Spinal cord (tissue), 10 donors: ENCODE measurements at places on chromosomes 11 and 22. TPM values are rescaled to one million over a fixed set of nuclear protein-coding genes. Genes with fewer than 3 reads are reported as not detected.

KCNJ11 gene
- total RNA-seq: 5.2 TPM

DNA sequence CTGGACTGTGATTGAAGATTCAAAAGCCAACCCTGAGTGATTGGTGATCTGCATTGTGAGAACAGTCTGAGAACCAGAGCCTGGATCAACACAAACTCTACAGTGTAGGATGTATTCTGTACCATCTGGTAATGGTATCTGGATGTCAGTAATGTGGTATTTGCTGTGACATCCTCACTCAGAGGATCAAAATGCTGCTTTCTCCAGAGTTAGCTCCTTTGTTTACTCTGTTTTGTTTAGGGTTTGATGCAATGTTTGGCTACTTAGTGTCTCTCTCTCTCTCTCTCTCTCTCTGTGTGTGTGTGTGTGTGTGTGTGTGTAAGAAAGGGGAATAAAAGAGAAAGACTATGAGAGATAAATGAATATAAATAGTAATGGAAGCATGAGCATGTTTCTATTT lies 24.3 kb downstream of the CASP4 start:
- no peaks in the 10 kb centered on the region for H3K36me3 ChIP-seq
- H3K4me3 ChIP-seq: no peak overlapping the region
- H3K27me3 ChIP-seq: no peaks in the 10 kb centered on the region
- DNase-seq: no peak
- no peaks in the 10 kb centered on the region for H3K4me1 ChIP-seq

DNA sequence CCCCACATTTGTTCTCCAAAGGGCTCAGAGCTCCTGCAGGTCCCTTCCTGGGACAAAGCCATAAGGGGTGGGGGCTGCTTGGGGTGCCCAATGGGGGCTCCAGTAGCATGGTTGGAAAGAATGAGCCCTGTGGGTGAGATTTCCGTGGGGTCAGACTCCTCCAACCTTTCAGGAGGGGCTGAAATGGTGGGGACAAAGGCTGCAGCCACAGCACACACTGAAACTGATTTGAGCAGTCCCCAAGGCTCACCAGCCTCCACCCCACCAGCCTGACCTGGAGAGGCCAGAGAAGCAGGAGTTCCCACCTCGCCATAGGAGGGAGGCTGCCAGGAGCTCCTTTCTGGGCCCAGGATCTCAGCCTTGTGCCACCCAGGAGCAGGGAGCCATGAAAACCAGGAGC lies 69.2 kb downstream of the MN1 start:
- no peaks in the 10 kb centered on the region for H3K36me3 ChIP-seq
- no peak overlapping the region for H3K27ac ChIP-seq
- DNase-seq: no peak

PPP1R14B gene
- 22.5 TPM for total RNA-seq

- no peaks in the 10 kb centered on the region for H3K27me3 ChIP-seq
- H3K36me3 ChIP-seq: no peaks in the 10 kb centered on the region
These were observed 3.8 kb downstream of the ROBO4 start for GRCh38 chr11:124893781-124894401.

DNA sequence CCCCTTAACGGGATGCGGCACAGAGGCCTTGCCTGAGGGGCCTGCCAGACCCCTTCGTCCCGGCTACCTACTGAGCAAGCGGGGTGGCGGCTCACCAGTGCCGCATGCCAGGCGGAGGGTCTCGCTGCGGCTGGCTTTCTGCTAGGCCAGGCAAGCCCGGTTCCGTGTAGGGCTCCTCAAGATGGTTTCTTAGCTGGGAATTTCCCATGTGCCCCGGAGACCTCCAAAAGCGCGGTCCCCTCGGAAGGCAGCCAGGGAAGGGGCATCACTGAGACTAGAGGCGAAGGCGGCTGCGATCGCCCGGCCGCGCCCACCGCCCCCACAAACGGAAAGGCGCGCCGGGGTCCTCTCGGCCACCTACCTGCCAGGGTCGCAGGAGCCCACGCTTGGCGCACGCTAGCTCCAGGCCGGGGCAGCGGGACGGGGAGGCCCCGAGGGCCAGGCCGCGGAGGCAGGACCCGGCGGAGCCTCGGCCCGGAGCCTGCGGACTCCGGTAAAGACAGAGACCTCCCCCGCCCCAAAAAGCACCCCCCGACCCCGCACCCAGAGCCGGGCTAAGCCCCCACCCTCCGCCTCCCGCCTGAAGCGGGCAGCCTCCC lies 23.8 kb downstream of the MICAL3 start:
- no peaks in the 10 kb centered on the region for H3K27me3 ChIP-seq
- H3K27ac ChIP-seq: no peak overlapping the region
- H3K36me3 ChIP-seq: no peaks in the 10 kb centered on the region
- H3K4me3 ChIP-seq: peak overlapping the region; percentile 77

GDPD5 gene
- 30.0 TPM for total RNA-seq

GRCh38 chr22:30287648-30288418 lies 1.5 kb downstream of the CASTOR1 start:
- H3K4me1 ChIP-seq: peaks cover 47% of the 10 kb centered on the region
- H3K36me3 ChIP-seq: peaks cover 57% of the 10 kb centered on the region
- DNase-seq: peak; percentile 84
- peak overlapping the region; percentile 74 for H3K4me3 ChIP-seq
- H3K27ac ChIP-seq: peak overlapping the region; percentile 88

GRCh38 chr11:61516675-61517572 lies 8.4 kb downstream of the LRRC10B start:
- no peak overlapping the region for H3K27ac ChIP-seq
- H3K27me3 ChIP-seq: peaks cover 2% of the 10 kb centered on the region
- peaks cover 42% of the 10 kb centered on the region for H3K4me1 ChIP-seq
- peak; percentile 84 for DNase-seq
- H3K4me3 ChIP-seq: no peak overlapping the region

- H3K36me3 ChIP-seq: no peaks in the 10 kb centered on the region
- no peak for DNase-seq
- no peak overlapping the region for H3K4me3 ChIP-seq
- no peaks in the 10 kb centered on the region for H3K27me3 ChIP-seq
- H3K27ac ChIP-seq: no peak overlapping the region
These were observed 240.0 kb upstream of the LARGE1 start for GRCh38 chr22:34160141-34160783.

USP28 gene
- total RNA-seq: 27.6 TPM

GRCh38 chr11:83645561-83645960 lies 359.4 kb upstream of the CCDC90B start:
- H3K36me3 ChIP-seq: no peaks in the 10 kb centered on the region
- H3K27ac ChIP-seq: no peak overlapping the region

BEST1 gene
- total RNA-seq: 10.2 TPM

DNA sequence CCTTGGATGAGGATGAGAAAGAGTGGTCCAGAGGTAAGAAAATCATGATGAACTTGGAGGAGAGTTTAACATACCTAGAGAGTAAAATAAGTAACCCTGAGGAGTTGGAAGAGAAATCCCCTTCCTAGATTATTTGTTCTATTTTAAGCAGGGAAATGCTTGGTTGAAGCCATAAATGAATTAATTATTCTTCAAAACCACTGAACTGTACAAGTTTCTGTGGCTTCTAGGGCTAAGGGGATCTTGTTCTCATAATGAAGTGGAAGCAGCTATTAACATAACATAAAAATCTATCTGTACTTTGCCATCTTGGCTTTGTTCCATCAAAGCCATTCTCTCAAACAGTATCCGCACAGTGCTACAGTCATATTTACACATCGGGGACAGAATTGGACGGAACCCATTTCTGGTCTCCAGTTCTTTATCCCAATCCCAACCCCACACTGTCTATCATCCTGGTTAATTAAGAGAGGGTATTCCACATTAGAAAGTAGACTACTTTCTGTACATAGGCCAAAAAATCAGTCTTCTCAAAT lies 14.5 kb upstream of the ARHGAP42 start:
- no peak overlapping the region for H3K27ac ChIP-seq
- H3K4me3 ChIP-seq: no peak overlapping the region
- H3K27me3 ChIP-seq: no peaks in the 10 kb centered on the region
- H3K36me3 ChIP-seq: no peaks in the 10 kb centered on the region
- no peak for DNase-seq

GRCh38 chr22:26658161-26658560 lies 773 bp downstream of the MIAT start:
- H3K27ac ChIP-seq: no peak overlapping the region
- peaks cover 30% of the 10 kb centered on the region for H3K27me3 ChIP-seq
- peaks cover 32% of the 10 kb centered on the region for H3K4me1 ChIP-seq
- H3K36me3 ChIP-seq: no peaks in the 10 kb centered on the region

- no peaks in the 10 kb centered on the region for H3K36me3 ChIP-seq
- H3K4me3 ChIP-seq: no peak overlapping the region
- no peak overlapping the region for H3K27ac ChIP-seq
- peaks cover 19% of the 10 kb centered on the region for H3K4me1 ChIP-seq
These were observed 49.0 kb upstream of the FGF3 start for GRCh38 chr11:69868006-69868810.

PLAAT5 gene
- 7.0 TPM for total RNA-seq

DNA sequence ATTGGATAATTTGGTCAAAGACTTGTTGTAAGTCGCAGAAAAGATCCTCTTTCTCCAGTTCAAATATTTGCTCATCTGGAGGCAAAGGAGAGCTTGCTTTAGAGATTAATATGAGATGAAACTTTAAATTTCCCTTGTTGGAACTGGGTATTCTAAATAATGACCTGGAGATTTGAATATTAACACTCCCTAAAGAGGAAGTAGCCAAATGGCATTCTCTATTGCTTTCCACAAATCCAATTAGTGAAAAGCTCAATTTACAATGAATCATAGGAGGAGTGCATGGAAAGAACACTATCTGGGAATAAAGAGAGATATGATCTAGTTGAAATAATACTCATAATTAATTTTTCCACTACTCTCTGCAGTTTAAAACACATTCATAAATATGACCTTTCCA lies 641.6 kb upstream of the TENM4 start:
- H3K4me3 ChIP-seq: no peak overlapping the region
- no peaks in the 10 kb centered on the region for H3K27me3 ChIP-seq
- DNase-seq: no peak
- no peaks in the 10 kb centered on the region for H3K36me3 ChIP-seq

- H3K4me1 ChIP-seq: no peaks in the 10 kb centered on the region
- H3K36me3 ChIP-seq: peaks cover 2% of the 10 kb centered on the region
- H3K4me3 ChIP-seq: no peak overlapping the region
- H3K27me3 ChIP-seq: no peaks in the 10 kb centered on the region
These were observed 161.7 kb downstream of the ATG16L2 start for GRCh38 chr11:72975778-72976521.

GRCh38 chr11:74646954-74647353 lies 54.6 kb downstream of the POLD3 start:
- peaks cover under 1% of the 10 kb centered on the region for H3K4me1 ChIP-seq
- DNase-seq: no peak
- no peaks in the 10 kb centered on the region for H3K36me3 ChIP-seq
- no peak overlapping the region for H3K4me3 ChIP-seq
- H3K27ac ChIP-seq: no peak overlapping the region
- no peaks in the 10 kb centered on the region for H3K27me3 ChIP-seq

DNA sequence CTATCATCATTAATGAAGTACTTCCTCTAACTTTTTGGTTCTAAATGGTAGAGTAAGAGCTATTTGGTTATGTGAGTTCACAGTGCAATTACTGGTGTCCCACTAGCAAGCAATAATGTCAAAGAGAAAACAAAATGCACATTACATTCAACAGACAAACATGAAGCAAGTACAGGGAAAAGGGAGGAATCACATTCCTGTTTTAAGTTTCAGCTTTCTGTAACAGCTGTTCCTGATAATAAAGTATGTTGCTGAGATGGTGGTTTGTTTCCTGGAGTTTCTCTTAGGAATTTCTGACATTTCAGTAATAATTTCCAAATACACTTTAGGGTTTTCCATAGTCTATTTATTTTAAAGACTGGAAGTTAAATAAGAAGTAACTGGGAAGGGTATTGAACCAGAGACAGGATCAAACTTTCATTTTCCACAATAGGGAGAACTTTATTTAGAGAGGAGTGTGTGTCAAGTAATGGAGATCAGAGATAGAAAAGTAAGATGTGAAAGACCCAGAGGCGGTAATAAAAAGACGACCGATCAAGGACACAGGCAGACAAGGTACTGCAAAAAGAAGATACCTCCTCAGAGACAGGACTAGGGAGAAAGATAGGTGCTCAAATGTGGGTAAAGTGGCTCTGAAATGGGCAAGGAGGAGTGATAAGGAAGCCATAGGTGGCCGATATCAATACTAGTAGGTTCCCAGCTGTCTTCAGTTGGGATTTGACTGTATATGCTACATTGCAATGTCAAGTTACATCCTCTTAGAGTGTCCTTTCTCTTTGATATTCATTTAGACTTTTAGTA lies 20.8 kb upstream of the CLNS1A start:
- no peak overlapping the region for H3K4me3 ChIP-seq
- H3K27me3 ChIP-seq: no peaks in the 10 kb centered on the region

DNA sequence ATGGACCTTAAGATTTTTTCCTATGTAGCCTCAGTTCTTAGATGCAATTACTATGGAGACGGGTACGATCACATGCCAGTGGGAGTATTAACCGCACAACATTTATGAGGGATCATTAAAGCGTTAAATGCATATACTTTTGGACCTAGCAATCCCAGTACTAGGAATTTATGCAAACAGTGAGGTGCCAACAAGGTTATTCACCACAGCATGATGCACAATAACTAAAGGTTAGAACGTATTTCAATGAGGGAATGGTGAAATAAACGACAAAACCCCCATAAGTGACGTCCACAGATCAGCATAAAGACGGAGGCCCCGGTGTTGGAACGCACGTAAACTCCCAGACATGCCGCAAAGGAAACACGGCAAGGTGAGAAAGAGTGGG lies 539 bp downstream of the SIRT3 start:
- H3K4me3 ChIP-seq: peak overlapping the region; percentile 73
- no peaks in the 10 kb centered on the region for H3K27me3 ChIP-seq
- no peak for DNase-seq
- H3K36me3 ChIP-seq: peaks cover 15% of the 10 kb centered on the region
- H3K4me1 ChIP-seq: peaks cover 9% of the 10 kb centered on the region
- H3K27ac ChIP-seq: peak overlapping the region; percentile 84

DNA sequence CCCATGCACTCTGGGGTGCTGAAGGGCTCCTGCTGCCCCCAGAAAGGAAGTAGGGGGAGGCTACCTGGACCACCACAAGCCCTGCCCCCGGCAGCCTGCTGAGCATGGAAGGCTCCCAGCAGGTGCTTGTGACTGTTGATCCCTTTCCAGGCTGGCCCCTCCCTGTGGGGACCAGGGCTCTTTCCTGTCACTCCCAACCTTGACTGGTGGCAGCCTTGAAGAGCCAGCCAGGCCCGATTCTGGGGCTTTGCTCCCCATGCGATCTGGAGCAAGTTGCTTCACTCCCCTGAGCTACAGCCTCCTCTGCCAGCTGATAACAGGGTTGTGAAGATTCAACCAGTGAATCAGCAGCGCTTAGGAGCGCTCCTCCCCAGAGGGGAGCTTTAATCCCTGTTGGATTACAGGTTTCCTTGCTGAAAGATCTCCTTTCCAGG lies 4.6 kb upstream of the CST6 start:
- H3K4me1 ChIP-seq: peaks cover 13% of the 10 kb centered on the region
- H3K4me3 ChIP-seq: no peak overlapping the region
- no peak overlapping the region for H3K27ac ChIP-seq
- DNase-seq: no peak
- H3K36me3 ChIP-seq: peaks cover 31% of the 10 kb centered on the region
- peaks cover 16% of the 10 kb centered on the region for H3K27me3 ChIP-seq

PNPLA5 gene
- 0.10 TPM for total RNA-seq
